Endothelial cell (in vitro differentiated cells): ENCODE measurements at places on chromosomes 5 and 9.

DNA sequence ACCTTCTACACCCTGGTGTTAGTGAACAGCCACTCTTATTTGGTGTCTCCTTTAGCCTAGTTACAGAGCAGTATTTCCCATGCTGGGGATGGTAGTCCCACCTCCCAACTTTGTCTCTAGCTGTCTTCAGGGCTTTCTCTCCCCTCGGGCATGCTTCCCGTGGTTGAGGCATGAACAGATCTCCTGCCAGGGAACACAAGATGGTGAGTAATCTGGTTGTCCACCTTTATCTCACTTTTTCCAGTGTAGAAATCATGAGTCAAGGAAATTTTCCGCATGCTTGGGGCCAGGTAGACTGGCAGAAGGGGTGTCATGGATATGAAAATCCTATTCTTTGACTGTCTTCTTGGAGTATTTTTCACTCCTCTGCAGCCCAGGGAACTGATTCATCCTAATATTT, 532.9 kb downstream of the ANXA1 start:
- DNase-seq, result no peak

DNA sequence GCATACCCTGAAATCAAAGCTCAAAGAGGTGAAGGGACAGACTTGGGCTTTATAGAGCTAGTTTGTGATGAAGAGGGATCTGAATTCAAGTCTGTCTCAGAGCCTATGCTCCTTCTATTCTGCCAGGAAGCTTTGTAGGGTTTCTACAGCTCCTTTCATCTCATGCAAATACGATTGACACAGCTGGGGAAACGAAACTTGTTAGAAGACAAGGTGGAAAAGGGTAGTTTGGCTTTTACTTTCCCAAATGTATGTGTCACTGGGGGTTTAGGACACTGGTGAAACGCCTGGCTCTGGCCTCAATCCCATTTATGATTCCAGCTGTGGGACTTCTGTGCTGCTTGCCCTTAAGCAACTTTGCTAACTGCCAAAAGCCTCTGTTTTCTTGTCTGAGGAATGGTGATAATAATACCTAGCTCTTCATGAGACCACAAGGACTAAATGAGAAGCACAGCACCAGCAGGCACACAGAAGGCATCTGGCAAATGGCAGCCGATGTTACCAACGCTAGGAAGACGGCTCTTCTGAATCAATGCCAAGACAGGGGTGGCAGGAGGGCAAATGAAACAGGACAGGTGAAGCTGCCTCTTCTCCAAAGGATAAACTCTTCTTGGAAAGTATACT, 70.3 kb upstream of the EQTN start:
- no peak for DNase-seq

DNA sequence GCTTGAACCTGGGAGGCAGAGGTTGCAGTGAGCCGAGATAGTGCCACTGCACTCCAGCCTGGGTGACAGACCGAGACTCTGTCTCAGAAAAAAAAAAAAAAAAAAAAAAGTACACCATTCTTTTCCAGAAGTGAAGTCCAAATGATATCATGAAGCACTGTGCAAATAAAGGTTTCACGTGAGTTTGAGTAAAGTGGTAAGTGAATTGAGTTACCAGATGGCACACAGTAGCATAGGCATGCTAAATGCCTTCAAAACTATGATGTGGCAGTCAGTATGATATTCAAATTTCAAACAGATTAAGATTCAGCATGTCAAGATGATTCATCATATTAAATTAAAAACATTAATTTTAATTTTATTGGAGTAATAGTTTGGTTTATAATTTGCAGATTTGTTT, 195.2 kb downstream of the TAF11L14 start:
- no peak for DNase-seq

DNA sequence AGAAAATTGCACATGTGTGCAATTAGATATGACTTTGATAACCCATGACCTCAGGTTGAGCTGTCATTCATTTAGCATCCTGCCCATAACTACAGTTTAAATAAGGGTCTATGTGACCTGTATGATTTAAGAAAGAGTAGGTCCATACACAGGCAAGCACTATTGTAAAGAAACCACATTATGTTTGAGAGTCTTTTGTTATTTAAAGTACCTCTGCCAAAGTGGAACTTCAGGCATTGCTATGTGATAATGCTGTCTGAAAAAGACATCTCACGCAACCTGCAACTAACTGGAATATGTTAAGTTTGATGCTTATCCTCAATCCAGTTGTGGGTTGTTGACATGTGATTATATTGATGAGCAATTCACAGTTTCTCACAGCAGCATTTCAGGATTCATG, 317.0 kb downstream of the TMEM161B start:
- no peak for DNase-seq

- DNase-seq, result peak; percentile 40
Observed at GRCh38 chr5:171316258-171317121, 7.4 kb downstream of the TLX3 start.

DNA sequence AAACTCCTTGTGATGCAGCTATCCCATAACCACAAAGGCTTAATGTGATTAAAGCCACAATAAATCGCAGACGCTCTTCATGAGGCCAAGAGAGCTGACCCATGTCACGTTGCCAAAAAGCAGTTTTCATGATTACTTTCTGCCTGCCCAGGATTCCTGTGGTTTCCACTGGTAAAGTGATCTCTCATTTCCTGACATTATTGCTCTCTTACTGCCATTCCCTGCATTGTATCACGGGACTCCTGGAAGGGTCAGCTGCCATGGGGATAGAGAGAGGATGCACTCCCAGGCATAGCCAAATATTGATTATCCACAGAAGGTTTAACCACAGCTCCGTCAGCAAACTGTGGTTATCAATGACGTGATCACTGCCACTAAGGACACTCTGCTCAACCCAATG, 103.8 kb upstream of the SLC1A3 start:
- no peak for DNase-seq

DNA sequence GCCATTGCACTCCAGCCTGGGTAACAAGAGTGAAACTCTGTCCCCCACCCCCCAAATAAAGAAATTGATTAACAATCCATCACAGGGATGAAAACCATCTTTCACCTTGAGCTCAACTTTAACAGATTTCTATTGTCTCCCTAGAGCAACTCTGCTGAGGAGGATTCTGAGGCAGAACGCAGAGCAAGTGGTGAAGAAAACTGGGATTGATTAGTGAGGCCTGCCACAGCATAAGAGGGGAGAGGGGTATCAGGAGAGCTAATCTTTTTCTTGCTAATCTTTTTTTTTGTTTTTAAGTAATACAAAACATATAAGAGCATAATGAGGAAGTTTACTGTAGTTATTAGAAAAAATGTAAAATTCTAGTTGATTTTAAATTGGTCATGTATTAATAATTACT, 8.9 kb downstream of the TXNDC8 start:
- DNase-seq, result no peak

DNA sequence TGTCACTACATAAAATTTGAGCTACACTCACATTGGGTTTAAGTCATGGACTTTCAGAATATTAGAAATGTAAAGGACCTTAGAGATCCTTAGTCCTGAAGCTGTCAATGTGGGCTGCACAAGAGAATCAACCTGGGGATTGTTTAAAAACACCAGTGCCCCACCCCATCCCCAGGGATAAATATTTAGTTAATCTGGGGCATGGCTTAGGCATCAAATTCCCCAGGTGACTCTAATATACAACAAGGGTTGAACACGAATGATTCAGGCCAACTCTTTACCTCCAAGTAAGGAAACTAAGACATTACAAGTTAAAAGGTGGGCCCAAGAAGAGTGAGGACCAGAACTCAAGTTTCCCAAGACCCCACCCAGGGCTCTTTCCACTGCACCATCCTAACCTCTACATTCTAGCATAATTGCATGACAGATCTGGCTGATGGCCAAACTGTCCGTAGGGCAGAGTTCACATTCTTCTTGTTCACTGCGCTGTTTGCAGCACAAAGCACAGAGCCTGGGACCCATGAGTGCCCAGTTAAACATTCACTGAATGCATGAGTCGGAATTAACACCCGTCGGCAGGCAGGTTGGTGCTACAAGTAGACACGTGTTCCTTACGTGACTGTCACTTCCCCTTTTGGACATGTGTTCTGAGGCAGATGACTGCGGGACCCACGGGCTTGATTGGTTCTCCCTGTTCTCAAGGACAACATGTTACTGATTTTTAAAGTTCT, 25.2 kb downstream of the CYFIP2 start:
- DNase-seq, result no peak

- DNase-seq, result no peak
Observed at GRCh38 chr5:78050888-78051287, 243.6 kb downstream of the AP3B1 start.

- DNase-seq, result no peak
Observed at GRCh38 chr5:157732596-157733262, 1.5 kb downstream of the THG1L start.

GRCh38 chr5:11733185-11733839, 170.9 kb downstream of the CTNND2 start:
- no peak for DNase-seq
